H4 (cell line): ENCODE measurements at places on chromosomes 6 and 20. TPM values are rescaled to one million over a fixed set of nuclear protein-coding genes. Genes with fewer than 3 reads are reported as not detected.

Gene LAMA2
- total RNA-seq: 9.7 and 11.1 TPM in 2 replicates

Gene CLVS2
- 0.04 TPM in 1 of 2 replicates, not detected in the other for total RNA-seq

Gene PDE10A
- total RNA-seq: 2.1 and 3.1 TPM in 2 replicates

Gene VSTM2L
- 1.2 and 1.6 TPM in 2 replicates for total RNA-seq

Gene WFDC5
- not detected in 2 replicates for total RNA-seq

Gene TRIM31
- 0.12 TPM in 1 of 2 replicates, not detected in the other for total RNA-seq

Gene SNAI1
- 5.5 and 10.5 TPM in 2 replicates for total RNA-seq

Gene RRAGD
- total RNA-seq: 28.8 and 35.0 TPM in 2 replicates

Gene PRL
- not detected in 2 replicates for total RNA-seq

Gene AVP
- total RNA-seq: not detected in 2 replicates

Gene BCLAF1
- 70.0 and 71.3 TPM in 2 replicates for total RNA-seq

Gene PGC
- total RNA-seq: not detected in 2 replicates

Gene IL17A
- not detected in 2 replicates for total RNA-seq

Gene MAVS
- 9.6 and 10.0 TPM in 2 replicates for total RNA-seq

Gene LINC00237
- not detected in 2 replicates for total RNA-seq

Gene ABHD16B
- total RNA-seq: not detected in 2 replicates

Gene CCN6
- not detected in 2 replicates for total RNA-seq

Gene HLA-DQB2
- not detected in 2 replicates for total RNA-seq

Gene TAAR8
- not detected in 2 replicates for total RNA-seq

Gene CGA
- not detected in 2 replicates for total RNA-seq

Gene MCHR2
- not detected in 2 replicates for total RNA-seq

Gene CCN2
- total RNA-seq: 12.4 and 16.4 TPM in 2 replicates

Gene FNDC11
- total RNA-seq: not detected in 2 replicates

Gene MYB
- 0.39 and 1.1 TPM in 2 replicates for total RNA-seq

Gene CFAP61
- 0.62 TPM in 1 of 2 replicates, not detected in the other for total RNA-seq

Gene TMC2
- total RNA-seq: not detected in 2 replicates

Gene PLN
- total RNA-seq: 0.60 TPM in 1 of 2 replicates, not detected in the other

Gene SOX4
- 29.5 and 30.4 TPM in 2 replicates for total RNA-seq

Gene NRSN1
- total RNA-seq: not detected in 2 replicates

Gene NOX3
- not detected in 2 replicates for total RNA-seq

Gene ASIP
- total RNA-seq: not detected in 2 replicates

Gene GMPR
- 8.9 and 11.5 TPM in 2 replicates for total RNA-seq

Gene HDGFL1
- not detected in 2 replicates for total RNA-seq

Gene MACROD2
- total RNA-seq: 0.37 and 1.2 TPM in 2 replicates

Gene BMP2
- total RNA-seq: 0.97 and 1.1 TPM in 2 replicates

Gene SIRPD
- not detected in 2 replicates for total RNA-seq

Gene SAMD5
- 0.84 and 2.1 TPM in 2 replicates for total RNA-seq

Gene SYCP2L
- total RNA-seq: 0.39 and 1.5 TPM in 2 replicates

Gene PPP1R3D
- 1.2 and 2.8 TPM in 2 replicates for total RNA-seq

Gene SMOC2
- total RNA-seq: 0.08 and 0.66 TPM in 2 replicates

Gene PRPH2
- total RNA-seq: not detected in 2 replicates
